ENCODE measurements at places on chromosomes 1 and 21.

GRCh38 chr1:218971156-218971555 lies 202.5 kb upstream of the LYPLAL1 start:
- no peak for DNase-seq

- no peak for DNase-seq
Measured at GRCh38 chr1:190474650-190475211, 2.9 kb downstream of the BRINP3 start.

- DNase-seq: no peak
Measured at GRCh38 chr1:203569490-203570318, 56.9 kb upstream of the ATP2B4 start.

GRCh38 chr1:28761189-28761588 lies 24.4 kb downstream of the YTHDF2 start:
- no peak for DNase-seq

GRCh38 chr1:113675302-113675701 lies 84.0 kb downstream of the PHTF1 start:
- DNase-seq: no peak

DNA sequence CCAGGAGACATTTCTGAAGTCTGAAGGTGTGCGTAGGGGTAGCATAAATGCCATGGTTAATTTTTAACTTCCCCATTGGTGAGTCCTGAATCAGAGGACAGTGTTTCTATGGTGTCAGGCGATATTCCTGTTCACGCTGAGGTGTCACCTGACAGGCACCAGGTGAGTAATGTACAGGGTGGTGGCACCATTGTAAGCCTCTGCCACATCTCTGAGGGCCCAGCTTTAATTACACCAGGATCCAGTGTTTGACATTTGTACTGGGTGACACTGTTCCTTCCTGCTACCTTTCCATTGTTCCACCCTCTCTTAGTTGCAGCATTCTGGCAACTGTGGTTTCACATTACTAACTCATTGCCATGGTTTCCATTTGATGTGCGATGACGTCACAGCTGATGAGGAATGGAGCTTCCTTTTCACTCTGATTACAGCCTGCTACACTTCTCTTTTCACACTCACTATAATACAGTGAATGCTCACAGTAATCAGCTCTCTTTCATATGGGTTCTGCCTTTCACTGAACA lies 40.6 kb upstream of the MARK1 start:
- DNase-seq: no peak

Data from activated CD4-positive, alpha-beta T cell treated with anti-CD3 and anti-CD28 coated beads, Interleukin-2, amount 50 U/mL, for 1 hour (primary cell).